Stimulated activated CD4-positive, alpha-beta T cell treated with anti-CD3 and anti-CD28 coated beads, Interleukin-1b, Interleukin-23, amount 100 ng/mL, for 48 hours (primary cell): ENCODE measurements at places on chromosomes 16 and 17.

GRCh38 chr16:12170103-12171040, 193.8 kb downstream of the SNX29 start:
- no peak for DNase-seq

DNA sequence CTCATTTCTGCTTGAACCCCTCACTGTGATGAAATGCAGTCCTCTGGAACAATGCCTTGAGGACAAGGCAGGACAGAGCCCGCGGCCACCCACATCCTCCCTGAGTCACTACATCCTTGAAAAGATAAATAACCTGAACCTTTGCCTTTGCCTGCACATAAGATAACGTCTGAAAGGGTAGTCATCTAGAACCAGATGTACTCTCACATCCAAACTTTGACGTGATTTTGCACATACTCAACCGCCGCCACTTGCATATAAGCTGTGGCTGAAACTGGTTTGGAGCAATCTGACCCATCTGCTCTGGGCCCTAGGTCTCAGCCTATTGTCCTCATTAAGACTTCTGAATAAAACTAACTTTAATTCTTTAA, 252.1 kb downstream of the PHKB start:
- DNase-seq = peak; percentile 36

DNA sequence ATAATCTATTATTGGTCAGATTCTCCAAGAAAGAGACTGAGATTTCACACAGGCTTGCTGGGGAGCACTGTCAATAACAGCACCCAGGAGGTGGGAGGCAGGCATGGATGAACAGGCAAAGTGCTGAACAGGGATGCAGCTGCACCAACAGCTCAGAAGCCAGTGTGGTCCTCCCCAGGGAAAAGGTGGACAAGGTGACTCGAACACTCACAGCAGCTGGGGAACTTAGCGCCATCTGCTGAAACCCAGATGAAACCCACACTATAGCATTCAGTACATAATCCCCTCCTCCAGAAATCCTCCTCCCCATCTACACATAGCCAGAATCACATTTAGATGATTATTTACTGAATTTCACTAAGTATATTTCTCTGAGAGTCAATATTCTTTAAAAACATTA, 255.2 kb upstream of the WSB1 start:
- DNase-seq = no peak

DNA sequence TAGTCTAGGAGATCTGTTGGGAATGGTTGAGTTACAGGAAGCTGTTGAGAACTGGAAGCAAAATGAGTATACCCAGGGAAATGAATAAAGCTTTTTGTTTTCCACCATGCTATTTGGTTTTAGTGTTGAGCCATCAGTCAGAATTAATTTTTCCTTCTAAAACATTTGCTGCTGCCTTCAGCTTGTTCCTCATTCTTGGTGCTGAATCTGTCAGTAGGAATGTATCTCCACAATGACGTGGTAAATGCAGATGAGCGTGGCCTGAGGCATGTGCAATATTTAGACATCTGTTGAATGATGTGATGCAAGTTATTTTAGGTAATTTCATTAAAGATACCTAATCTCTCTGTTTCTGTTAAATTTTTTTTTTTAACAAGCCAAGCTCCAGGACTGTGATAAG, 10.9 kb downstream of the HAPSTR1 start:
- no peak for DNase-seq

GRCh38 chr17:81164371-81165245, 699 bp upstream of the PVALEF start:
- no peak for DNase-seq

DNA sequence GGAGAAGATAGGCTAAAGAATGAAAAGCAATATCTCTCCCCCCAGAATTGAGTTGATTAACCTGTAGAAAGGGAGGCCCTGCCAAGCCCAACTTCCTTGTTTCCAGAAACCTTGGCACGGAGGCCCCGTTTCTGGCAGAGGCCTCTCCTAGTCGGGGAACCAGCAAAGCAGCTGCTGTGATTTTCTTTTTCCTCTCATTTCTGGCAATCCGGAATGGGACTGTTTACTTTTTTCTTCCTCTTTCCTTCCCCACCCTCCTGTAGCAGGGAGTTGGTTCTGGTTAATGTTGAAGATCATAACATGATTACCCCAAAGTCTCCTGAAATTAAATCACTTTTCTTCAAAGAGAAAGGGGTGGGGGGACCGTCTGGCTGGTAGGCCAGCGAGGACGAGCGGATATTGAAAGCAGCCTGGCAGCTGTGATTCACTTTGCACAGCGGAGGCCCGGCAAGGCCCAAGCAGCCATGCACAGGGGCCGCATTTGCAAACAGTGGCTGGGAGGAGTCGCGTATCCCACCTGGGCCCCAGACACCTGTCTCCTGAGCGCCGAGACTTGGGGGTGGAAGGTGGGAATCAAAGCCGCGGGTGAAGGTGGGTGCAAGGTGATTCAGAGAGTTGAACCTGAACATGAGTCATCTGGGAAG, 51.5 kb downstream of the NTN1 start:
- DNase-seq = no peak

DNA sequence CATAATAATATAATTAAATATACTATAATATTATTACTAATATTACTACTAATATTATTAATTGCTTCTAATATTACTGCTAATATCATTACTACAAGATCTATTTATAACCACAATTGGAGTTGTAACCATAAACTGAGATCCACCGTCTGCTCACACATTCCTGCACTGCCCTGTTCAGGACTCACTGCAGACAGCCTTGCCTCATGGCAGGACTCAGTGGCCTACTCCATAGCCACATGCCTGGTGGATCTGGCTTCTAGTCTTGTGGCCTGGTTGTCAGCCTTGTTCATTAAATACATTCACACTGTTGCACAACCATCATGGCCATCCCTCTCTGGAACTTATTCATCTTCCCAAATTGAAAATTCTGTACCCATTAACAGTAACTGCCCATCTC, 48.0 kb downstream of the SRL start:
- no peak for DNase-seq

DNA sequence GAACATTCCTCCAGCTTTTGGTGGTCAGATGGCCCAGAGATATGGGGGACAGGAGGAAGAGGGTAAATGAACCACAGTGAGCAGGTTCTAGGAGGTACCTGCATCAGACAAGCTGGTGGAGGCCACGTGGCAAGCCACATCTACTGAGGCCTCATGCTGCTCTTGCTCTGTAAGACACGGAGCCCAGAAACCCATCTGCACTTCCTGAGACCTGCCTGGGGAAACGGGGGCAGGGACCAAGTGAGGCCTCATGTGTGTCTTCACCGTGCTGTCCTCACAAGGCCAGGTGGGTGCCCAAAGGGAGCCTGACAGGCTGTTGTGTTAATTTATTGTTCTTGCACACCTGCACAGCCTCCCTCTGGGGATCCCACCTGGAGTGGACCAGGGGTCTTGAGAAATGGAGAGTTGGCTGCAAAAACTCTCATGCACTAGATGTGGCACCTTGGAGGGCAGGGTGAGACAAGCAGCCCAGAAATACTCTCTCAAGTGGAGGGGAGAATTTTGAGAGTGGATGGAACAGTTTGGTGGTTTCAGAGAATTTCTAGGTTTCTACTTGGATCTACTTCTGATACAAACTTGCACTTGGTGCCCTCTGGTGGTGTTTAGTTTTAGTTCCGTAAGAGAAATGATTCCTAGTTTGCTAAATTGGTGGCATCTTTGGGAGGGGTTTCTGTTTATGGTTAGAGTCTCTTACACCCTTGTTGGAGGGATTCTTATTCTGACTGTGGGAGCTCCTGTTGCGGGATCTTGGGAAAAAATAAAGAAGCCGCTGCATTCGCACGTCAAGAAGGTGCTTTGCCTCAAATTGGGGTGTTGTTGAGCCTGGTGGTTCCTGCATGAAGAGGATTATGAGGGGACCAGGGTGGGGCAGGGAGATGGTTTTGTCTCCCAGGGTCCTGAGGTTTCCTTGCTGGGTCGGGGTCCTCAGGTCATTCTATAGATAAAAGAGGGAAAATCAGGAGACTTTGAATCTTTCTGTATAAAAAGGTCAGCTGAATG, 47.5 kb downstream of the SLC6A2 start:
- no peak for DNase-seq

DNA sequence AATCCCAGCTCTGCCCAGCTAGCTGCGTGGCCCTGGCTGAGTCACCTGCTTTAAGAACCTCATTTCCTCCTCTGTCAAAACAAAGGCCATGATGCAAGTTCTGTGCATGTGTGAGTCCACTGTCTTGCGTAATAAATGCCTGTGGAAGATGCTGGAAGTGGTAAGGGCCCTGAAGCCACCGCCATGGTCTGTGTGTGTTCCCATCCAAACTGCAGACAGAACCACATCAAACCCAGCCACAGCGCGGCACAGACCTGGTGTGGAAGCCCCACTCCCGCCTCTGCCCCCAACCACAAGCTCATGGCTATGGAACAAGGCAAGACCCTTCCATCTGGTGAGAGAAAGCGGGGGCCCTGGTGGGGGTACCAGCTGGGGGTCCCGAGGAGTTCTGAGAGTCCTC, 26.0 kb downstream of the NECAB2 start:
- no peak for DNase-seq

DNA sequence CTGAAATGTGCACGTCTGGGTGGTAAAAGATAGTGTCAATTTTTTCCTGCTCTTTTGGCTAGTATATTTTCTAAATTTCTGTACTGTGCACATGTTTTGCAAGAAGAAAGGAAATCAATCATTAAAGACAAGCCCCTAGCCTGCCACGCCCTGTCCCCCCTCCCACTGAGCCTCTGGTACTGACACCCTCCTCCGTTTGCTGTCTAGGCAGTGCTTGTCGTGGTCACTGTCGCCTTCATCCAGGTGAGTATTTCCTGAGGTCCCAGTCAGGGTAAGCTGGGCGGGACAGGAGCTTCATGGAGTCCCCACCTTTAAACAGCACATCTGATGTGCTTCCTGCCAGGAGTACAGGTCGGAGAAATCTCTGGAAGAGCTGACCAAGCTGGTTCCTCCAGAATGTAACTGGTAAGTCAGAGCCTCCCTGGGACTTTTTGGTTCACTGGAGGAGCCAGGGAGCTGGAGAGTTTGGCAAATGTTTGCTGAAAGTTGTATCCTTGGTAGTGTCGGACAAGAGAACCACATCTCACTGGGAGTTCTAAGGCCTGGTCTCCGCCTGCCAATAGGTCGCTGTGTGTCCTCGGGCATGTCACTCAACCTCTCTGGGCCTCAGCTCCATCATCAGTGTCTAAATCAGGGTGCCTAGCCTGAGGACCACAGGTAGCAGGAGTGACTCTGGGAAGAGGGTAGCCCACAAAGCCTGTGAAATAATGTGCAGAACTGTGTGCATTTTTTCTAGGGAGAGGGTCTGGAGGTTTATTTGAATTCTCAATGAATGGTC, 42.2 kb downstream of the ATP2C2 start:
- DNase-seq = no peak

GRCh38 chr16:19655242-19655777, 62.7 kb downstream of the KNOP1 start:
- no peak for DNase-seq

- DNase-seq = no peak
Measured at GRCh38 chr17:28612936-28613872, 781 bp downstream of the RSKR start.

DNA sequence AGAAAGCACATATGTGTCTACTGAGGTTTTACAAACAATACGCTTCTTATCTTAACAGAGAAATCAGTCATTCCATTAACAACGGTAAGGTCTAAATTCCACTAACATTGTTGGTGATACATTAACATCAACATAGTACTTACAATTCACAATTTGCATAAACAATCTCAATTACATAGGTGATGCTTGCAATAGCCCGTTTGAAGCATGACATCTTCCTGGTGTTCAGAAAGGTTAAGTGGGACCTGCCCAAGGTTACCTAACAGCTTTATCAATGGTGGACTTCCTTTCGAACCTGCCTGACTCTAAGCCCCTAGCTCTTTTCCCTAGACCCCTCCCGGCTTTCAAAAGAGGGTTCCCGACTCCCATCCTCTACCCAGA, 699 bp downstream of the FAM222B start:
- DNase-seq = no peak

DNA sequence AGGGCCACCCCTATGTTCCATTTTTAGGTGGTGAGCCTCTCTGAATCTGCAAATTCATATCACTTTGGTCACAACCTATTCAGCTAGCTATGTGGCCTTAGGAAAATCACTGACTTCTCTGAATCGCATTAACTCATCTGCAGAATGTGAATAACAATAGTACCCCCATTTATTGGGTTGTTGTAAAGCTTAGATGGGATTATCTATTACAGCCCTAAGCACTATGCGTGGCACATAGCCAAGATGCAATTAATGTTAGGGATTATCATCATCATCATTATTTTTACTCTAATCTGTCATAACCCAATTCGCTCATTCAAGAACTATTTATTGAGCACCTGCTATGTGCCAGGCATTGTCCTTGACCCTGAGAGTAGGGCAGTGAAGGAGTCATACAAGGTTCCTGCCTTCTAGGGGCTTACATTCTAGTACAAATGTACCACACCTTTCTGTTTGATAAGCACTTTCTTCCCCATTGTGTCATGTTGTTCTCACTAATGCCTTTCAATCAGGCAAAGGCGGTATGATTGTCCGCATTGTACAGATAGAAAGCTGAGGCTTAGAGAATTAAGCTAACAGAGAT, 38.5 kb downstream of the CHD9 start:
- no peak for DNase-seq

GRCh38 chr17:43342589-43342890, 56.3 kb upstream of the ARL4D start:
- no peak for DNase-seq

DNA sequence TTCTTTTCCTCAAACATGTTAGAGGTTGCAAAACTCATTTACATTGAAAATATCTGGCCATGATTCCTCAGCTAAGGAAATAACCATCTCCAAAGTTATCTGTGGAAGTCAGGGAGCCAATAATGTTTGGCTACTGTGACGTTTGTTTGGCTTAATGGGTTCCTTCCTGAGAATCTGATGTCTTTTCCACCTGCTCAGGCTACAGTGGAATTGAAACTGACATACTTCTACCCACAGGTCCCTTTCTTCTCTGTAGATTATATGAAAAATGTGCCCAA, 221.1 kb upstream of the XYLT1 start:
- no peak for DNase-seq

DNA sequence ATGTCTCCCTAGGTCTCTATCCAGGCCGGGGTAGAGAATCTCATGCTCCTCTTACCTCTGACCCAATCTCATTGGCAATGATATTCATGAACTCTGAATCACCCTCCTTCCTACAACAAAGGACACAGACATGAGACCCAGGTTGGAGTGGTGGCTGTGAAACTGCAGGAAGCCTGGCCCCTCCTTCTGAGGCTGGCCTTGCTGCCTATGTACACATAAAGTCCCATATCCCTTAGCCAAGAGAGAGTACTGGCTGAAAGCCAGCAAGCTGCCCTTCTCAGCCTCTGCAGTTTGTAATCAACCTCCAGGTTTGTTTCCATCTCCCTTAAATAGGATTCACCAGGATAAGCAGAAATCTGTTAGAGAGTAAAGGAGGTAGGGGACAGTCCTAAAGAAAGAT, 10.6 kb downstream of the AARSD1 start:
- DNase-seq = no peak
